ENCODE measurements at places on chromosomes 13 and 19. TPM values are rescaled to one million over a fixed set of nuclear protein-coding genes. Genes with fewer than 3 reads are reported as not detected.

- DNase-seq, result peak; percentile 100
Measured at GRCh38 chr19:46970815-46971214, 48.8 kb upstream of the NPAS1 start.

DNA sequence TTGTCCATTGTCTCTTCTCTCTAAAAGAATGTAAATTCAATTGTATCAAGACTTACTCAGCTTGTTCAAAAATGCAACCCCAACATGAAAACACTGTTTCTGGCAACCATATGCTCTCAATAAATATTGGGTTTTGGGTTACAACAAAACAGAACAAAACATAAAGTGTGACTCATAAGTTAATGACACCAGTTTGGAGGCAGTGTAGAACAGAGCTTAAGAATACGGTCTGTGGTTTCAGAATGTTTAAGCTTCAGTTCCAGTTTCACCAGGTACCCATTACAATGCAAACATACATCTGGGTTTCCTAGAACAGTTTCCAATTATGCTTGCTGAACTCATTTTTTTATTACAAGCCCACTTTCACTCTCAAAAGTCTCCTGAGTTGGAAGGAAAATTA, 285.8 kb upstream of the PCDH9 start:
- peak; percentile 0 for DNase-seq

Gene TICAM1
- 2.6 TPM for total RNA-seq

DNA sequence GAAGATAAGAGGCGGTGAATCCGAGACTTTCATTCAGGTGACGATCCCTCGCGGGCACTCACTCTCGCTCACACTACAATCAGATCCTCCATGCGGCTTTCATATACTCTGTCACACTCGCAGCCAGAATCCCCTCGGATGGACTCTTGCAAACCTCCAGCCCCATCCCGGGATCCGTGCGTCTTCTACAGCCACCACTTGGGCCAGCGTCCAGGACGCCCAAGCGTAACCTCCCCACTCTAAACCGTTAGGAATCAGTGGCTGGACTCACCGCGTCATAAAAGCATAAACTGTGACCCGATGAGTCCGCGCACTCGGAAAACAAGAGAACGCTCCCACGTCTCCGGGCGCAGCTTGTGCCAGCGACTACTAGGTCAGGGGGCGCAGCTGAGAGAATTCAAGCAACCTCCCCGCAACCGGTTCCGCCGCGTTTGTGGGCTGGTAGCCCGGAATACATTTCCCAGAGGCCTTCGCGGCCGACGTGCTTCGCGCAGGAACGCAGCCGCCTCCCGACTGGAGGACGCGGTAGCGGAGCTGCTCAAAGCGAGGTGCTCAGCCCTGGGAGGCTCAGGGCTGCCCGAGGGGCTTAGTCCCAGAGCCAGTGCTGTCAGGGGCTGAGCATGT, 27.6 kb downstream of the ZNF607 start:
- no peak for DNase-seq

- no peak for DNase-seq
Measured at GRCh38 chr13:98072476-98072875, 70.4 kb upstream of the FARP1 start.

Gene DAND5
- not detected for total RNA-seq

DNA sequence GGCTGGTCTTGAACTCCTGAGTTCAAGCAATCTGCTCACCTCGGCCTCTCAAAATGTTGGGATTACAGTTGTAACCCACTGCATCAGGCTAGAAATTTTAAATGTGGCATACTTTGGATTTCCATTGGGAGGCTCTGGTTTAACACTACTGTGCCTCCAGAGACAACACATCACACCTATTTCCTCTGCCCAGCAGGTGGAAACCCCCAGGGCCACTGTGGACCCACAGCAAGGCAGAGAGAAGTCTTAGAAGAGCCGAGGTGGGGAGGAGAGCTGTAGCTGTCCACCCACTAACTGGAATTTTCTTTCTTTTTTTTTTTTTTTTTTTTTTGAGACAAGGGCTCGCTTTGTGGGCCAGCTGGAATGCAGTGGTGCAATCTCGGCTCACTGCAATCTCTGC, 39.4 kb downstream of the IER2 start:
- DNase-seq, result no peak

Gene LRP3
- total RNA-seq, result 2.1 TPM

DNA sequence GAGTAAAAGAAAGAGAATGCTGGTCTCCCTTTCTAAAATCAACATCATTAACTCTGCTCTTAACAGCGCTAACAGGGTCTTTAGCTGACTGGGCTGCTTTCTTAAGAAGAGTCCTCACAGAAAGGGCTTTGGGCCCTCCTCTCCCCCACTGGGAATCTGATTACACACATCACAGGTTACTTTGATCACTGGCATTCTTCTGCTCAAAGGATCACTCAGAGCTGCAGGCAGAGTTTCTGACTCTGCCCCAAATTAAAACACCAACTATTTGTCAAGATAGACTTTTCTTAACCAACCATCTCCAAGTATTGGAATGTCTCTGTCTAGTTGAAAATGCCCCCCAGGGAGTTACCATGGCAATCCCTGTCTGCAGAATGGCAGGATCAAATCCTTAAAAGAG, 31.1 kb upstream of the SIAH3 start:
- DNase-seq, result no peak

Gene CCDC8
- total RNA-seq, result not detected

Gene PCDH9
- 0.05 TPM for total RNA-seq

DNA sequence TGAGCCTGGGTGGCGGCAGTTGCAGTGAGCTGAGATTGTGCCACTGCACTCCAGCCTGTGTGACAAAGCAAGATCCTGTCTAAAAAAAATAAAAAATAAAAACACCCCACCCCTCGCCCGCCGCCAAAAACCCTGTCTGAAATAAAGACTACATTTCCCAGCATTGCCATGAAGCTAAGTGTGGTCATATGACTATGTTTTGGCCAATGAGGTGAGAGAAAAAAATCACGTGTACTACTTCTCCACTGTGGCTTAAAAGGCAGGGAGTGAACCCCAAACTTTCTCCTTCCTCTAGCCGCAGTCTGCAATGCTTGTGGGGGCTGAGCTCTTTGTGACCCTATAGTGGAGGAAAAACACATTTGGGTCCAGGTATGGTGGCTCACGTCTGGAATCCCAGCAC, 54.9 kb downstream of the COLGALT1 start:
- peak; percentile 40 for DNase-seq

DNA sequence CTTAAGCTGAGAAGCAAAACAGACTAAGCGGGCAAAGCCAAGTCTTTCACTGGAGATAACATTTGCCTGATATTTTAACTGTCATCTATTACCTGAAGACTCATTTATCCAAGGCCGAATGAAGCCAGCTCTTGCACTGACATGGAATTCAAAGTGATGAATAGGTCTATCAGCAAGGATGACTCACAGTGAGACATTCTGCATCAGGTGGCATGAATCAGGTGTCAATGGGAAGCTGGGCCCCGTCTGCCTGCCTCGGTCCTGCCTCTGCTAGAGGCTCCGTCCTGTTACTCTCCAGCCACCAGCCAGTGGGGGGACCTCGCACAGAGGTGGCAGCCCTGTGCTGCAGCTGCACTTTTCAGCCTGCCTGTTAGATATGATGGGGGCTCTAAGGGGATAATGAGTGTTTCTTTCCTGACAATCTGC, 23.5 kb downstream of the STARD13 start:
- DNase-seq, result peak; percentile 86

Gene TPM4
- total RNA-seq, result 1,087 TPM

Gene CEACAM16
- not detected for total RNA-seq

- DNase-seq, result no peak
Measured at GRCh38 chr13:88648598-88649373, 977.6 kb downstream of the SLITRK5 start.

- no peak for DNase-seq
Measured at GRCh38 chr19:9936326-9937000, at the start of gene OLFM2. TSS of gene OLFM2 (minus strand) at chr19:9936515. CDS start at chr19:9936366, 149 bp downstream.

- DNase-seq, result peak; percentile 27
Measured at GRCh38 chr19:29528350-29528945, 2.7 kb downstream of the VSTM2B start.

DNA sequence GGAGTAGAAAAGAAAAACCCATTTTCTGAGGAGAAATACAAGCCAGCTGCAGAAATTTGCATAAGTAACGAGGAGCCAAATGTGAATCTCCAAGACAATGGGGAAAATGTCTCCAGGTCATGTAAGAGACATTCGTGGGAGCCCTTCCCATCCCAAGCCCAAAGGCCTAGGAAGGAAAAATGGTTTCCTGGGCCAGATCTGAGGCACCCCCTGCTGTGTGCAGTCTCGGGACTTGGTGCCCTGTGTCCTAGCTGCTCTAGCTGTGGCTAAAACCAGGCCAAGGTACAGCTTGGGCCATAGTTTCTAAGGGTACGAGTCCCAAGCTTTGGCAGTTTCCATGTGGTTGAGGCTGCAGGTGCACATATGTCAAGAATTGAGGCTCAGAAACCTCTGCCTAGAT, 444.9 kb downstream of the PCDH20 start:
- DNase-seq, result no peak

Gene FUT1
- total RNA-seq, result 0.15 TPM

DNA sequence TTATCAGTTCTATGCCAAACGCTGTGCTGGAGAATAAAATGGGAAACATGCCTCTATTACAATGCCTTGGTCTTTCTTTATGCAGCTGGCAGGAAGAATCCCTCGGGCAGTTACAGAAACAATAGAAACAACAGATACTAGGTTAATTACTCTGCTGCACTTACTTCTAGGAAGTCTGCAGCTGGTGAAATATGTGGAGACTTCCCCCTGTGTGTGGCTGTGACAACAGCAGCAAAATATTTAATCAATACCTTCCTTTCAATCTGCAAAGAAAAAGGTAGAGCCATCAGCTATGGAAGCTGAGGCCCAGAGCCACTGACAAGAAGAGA, 9.9 kb downstream of the STOML3 start:
- DNase-seq, result no peak

Gene SYNE4
- not detected for total RNA-seq

Gene LIM2
- not detected for total RNA-seq

GRCh38 chr19:6026390-6027227, 48.7 kb upstream of the RANBP3 start:
- DNase-seq, result no peak

Gene SSC5D
- 7.2 TPM for total RNA-seq

Gene ZNF653
- total RNA-seq, result 5.2 TPM

DNA sequence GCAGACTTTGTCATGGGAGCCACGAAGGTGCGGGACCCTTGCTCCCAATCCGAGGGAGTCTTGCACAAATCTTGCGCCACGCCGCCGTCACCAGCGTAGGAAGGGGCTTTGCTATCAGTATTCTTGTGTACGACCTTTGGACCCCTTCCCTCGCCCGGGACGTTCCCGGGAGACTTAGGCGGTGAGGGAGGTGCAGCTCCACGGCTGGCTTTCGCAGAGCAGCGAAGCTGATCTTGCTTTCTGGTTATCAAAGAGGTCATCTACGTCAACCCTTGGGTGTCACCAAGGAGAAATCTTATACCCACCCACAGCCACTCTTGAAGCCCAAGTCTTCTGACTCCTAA, 583 bp downstream of the TECR start:
- DNase-seq, result peak; percentile 17

GRCh38 chr19:58385891-58386575, 1.0 kb upstream of the RPS5 start:
- no peak for DNase-seq

Gene REEP6
- total RNA-seq, result 6.3 TPM

Gene LILRB2
- not detected for total RNA-seq

DNA sequence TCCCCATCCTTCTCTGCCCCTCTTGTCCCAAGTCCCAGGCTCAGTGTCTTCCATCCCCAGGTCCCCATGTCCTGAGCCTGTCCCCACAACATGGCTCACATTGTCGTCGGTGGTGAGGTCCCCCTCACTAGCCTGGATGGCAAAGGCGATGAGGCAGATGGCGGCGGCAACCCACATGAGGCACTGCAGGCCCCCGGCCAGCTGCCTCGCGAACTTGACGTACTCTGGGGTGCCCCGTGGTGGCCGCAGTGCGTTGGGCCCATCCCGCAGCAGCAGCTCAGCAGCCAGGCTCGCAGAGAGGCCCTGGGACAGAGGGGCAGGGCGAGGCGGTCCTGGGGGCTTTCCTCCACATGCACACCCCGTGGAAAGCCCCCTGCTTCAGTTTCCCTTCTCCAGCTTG, 1.1 kb downstream of the ATP4A start:
- DNase-seq, result no peak

DNA sequence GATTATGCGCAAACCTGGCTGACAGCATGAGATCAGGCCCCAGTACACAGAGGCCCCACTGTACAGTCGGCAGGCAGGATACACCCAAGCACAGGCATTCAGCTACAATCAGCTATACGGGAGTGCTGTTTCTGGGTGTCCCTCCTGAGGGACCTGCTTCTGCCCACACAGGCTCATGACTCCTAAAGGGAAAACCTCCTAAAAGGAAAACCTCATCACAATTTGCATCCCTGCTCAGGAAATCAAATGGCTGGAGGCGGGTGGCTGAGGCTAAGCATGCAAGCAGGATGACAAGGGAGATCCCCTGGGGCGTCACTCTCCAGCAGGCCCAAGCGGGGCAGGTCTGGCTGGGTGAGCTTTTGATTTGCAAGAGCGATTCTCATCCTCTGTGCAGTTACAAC, 99.8 kb downstream of the CRYL1 start:
- peak; percentile 17 for DNase-seq

GRCh38 chr19:47275791-47276461, 1.2 kb downstream of the INAFM1 start:
- DNase-seq, result peak; percentile 62

Gene ARHGAP45
- total RNA-seq, result 12.7 TPM

Gene EFNA2
- total RNA-seq, result not detected

DNA sequence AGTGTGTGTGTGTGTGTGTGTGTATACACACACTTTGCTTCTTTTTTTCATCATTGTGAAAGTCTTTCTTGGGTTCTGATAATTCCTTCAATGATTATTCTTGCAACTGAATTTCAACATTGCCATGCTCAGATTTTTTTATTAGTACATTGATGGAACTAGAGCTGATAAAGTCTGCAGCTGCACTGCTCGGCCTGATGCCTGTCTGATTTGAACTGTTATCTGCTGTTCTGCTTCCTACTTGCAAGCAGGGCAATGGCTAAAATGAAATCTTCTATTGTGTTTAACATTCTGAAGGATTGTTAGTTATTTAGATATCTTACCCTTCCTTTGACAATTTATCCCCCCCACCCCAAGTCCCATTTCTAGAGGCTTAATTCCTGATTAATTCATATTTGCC, 61.3 kb downstream of the OLFM4 start:
- DNase-seq, result no peak

DNA sequence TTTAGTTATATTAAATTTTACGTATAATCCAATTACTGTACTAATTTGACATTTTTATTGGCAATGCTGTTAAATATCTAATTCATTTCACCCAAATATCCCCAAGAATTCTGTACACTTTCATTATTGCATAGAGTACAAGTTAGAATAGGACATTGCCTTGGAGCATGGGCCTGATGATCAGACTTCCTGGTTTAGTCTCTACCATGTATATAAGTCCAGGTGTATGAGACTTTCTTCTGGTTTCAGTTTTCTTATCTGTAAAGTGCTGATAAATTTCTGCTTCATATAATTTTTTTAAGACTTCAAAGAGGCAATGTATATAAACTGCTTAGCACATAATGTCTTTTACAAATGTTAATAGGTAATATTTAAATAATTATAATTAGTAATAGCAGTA, 179.4 kb downstream of the KLF12 start:
- no peak for DNase-seq

GRCh38 chr19:54104998-54105715, 2.5 kb downstream of the NDUFA3 start:
- DNase-seq, result no peak
